ENCODE measurements at places on chromosomes 13 and 19. TPM values are rescaled to one million over a fixed set of nuclear protein-coding genes. Genes with fewer than 3 reads are reported as not detected.

Gene IGSF23
- not detected for total RNA-seq

Gene PTBP1
- 128 TPM for total RNA-seq

Gene TEX101
- total RNA-seq, result not detected

Gene FCGBP
- total RNA-seq, result 0.32 TPM

Gene S1PR5
- not detected for total RNA-seq

Gene GIPC3
- total RNA-seq, result 0.16 TPM

Gene ZNF625
- total RNA-seq, result 9.4 TPM

Gene ITGBL1
- total RNA-seq, result 89.6 TPM

Gene FGF21
- not detected for total RNA-seq

Gene NCAN
- not detected for total RNA-seq

Gene CYP4F2
- not detected for total RNA-seq
